Keratinocyte (primary cell): ENCODE measurements at places on chromosomes 11 and 22. TPM values are rescaled to one million over a fixed set of nuclear protein-coding genes. Genes with fewer than 3 reads are reported as not detected.

The DDI1 gene
- not detected in 3 replicates for polyA plus RNA-seq

DNA sequence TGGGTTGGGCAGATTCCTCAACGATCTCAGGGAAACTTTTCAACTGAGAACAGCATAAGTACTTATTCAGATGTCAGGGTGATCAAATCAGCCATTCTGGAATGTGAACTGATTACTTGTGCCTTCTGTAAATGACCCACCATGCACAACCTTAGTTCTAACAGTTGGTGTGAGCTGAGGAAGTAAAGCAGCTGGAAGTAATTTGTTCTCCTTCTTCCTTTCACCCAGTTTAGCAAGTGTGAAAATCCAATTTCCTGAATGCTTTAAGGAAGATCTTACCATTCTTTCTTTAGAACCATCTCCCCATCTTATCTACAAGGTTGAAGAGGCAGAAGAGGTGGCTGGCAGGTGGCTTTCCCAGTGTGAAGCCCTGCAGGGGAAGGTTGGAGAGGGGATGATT is 781.6 kb downstream of the ETS1 start:
- no peak for DNase-seq

DNA sequence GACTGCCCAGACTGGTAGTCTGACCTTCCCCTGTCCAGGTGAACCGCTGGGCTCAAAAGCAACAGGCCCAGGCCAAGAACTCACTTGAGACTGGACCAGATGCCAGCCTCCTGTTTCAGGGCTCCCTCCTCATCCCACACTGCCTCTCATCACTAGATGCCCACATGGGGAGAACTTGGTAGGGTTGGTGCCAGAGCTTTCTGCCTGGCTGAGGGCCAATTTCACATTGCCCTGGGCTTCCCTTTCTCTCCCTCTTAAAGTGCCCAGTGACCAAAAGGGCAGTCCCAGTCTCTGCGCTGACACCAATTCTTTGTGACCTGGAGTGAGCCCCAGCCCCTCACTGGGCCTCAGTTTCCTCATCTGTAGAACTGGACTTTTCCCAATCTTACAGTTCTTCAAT is 41.7 kb downstream of the C11orf58 start:
- DNase-seq, result no peak

The TYMP gene
- 25.5 to 121 TPM (median 40.3 TPM) in 3 replicates for polyA plus RNA-seq

DNA sequence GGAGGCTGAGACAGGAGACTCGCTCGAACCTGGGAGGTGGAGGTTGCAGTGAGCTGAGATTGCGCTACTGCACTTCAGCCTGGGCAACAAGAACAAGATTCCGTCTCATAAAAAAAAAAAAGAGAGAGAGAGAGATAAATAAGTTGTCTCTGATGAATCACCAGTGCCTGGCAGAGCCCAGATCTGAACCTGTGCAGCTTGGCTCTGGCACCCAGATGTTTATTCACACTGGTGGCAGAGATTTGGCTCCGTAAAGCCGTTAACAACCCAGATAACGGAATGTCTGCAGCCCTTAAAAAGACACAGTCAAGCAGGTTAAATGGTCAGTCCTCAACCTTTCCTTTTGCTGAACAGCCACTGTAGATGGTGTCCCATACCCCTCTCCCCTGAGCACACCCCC is 33.5 kb upstream of the RTL6 start:
- DNase-seq, result no peak

GRCh38 chr11:67668192-67668551 is 6.3 kb downstream of the ALDH3B2 start:
- no peak for DNase-seq

DNA sequence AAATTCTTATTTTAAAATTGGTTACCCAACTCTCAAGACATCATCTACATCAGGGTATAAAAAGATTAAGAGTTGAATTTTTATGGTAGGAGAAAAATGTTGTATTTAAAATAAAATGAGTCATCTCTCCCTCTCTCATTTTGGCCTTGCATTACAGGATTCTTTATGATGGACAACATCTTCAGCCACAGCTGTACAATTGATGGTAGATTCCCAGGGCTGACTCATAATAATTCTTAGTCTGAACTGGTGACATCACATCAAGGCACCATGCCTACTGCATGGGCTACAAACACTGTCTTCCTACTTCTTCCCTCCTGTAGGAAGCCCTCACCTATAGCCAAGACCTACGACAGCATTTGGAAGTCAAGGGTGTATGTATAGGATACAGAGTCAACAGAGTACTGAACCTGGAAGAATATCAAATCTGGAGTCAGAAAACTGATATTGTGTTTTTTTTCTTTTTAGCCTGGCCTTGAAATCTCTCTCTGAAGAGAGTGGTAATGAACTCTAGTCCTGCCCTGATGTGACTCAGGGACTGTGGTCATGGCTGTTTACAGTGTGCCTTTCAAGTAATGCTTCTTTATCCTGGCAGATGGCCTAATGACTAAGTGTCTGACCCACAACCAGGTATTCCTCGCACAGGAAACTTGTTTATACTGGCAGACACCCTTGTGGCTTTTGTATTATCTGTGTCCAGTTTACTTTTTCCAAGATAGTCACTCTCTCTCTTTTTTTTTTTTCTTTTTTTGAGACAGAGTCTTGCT is 32.5 kb downstream of the MRGPRX2 start:
- peak; percentile 83 for DNase-seq

DNA sequence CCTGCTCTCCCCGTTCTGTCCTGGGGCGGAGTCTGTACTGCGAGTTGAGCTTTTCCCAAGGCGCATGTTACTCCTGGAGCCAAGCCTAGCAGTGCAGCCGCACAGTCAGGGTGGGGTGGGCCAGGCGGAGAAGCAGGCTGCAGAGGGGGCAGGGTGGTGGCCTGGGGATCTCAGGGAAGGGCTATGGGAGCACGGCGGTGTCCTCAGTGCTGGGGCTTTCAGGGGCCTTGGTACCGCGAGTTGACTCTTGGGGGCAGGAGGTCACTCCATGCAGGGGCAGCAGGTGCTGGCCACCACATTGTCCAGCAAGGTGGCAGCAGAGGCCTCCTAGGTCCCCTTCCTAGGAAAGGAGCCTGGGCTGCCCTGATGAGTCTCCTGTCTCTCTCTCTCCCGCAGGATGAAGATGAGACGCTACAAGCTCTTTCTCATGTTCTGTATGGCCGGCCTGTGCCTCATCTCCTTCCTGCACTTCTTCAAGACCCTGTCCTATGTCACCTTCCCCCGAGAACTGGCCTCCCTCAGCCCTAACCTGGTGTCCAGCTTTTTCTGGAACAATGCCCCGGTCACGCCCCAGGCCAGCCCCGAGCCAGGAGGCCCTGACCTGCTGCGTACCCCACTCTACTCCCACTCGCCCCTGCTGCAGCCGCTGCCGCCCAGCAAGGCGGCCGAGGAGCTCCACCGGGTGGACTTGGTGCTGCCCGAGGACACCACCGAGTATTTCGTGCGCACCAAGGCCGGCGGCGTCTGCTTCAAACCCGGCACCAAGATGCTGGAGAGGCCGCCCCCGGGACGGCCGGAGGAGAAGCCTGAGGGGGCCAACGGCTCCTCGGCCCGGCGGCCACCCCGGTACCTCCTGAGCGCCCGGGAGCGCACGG is 14.9 kb upstream of the MIEF1 start:
- no peak for DNase-seq

GRCh38 chr11:65136515-65137096 is 2.3 kb upstream of the SYVN1 start:
- DNase-seq, result no peak

The GPR83 gene
- polyA plus RNA-seq, result 0.04 TPM in 2 of 3 replicates, not detected in the other
